ENCODE measurements at places on chromosomes 12 and 14. TPM values are rescaled to one million over a fixed set of nuclear protein-coding genes. Genes with fewer than 3 reads are reported as not detected.

Gene MSI1
- total RNA-seq = not detected

Gene SSPN
- 12.5 TPM for total RNA-seq

Gene KRT73
- total RNA-seq = not detected

Gene ALDH2
- 22.3 TPM for total RNA-seq

Gene RND1
- not detected for total RNA-seq

Gene ENDOU
- total RNA-seq = not detected

Gene PMCH
- not detected for total RNA-seq

Gene TMEM30B
- total RNA-seq = 1.7 TPM

Gene BTBD6
- 74.9 TPM for total RNA-seq

Gene GALNT6
- total RNA-seq = 9.4 TPM

Gene KLRC3
- not detected for total RNA-seq

Gene TMTC1
- 25.3 TPM for total RNA-seq

Gene COQ6
- total RNA-seq = 48.0 TPM

Gene KRT8
- 5.5 TPM for total RNA-seq

Gene SMIM10L1
- 6.2 TPM for total RNA-seq

Gene FAIM2
- total RNA-seq = 2.8 TPM

Gene CLEC1B
- total RNA-seq = not detected

Measured in GM23248 (cell line).